ENCODE measurements at places on chromosomes 13 and 19. TPM values are rescaled to one million over a fixed set of nuclear protein-coding genes. Genes with fewer than 3 reads are reported as not detected.

- no peaks in the 10 kb centered on the region for H3K4me1 ChIP-seq
- DNase-seq: no peak
- H3K27ac ChIP-seq: no peak overlapping the region
- H3K27me3 ChIP-seq: no peaks in the 10 kb centered on the region
- H3K4me3 ChIP-seq: no peak overlapping the region
- H3K36me3 ChIP-seq: no peaks in the 10 kb centered on the region
Observed at GRCh38 chr13:101398920-101399319, 17.4 kb downstream of the NALCN start.

DNA sequence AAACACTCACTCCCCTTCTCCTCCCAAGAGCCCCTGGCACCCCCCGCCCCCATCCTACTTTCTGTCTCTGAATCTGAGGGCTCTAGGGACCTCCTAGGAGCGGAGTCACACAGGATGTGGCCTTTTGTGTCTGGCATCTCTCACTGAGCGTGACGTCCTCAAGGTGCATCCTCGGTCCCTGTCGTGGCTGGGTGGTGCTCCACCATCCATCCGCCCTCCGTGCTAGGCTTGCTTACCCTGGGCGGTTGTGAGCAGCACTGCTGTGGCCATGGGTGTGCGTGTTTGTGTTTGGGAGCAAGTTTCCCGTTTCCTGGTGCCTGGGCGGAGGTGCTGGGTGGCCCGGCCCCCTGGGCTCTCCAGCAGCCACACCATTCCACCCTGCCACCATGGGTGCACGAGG lies 12.2 kb downstream of the PLEKHJ1 start:
- no peak overlapping the region for H3K27ac ChIP-seq
- no peak overlapping the region for H3K4me3 ChIP-seq
- DNase-seq: no peak
- H3K36me3 ChIP-seq: peaks cover 75% of the 10 kb centered on the region
- peaks cover 3% of the 10 kb centered on the region for H3K4me1 ChIP-seq

SIGLEC10 gene
- 1.7 TPM for total RNA-seq

GRCh38 chr13:113938716-113939115 lies 35.2 kb downstream of the C13orf46 start:
- no peaks in the 10 kb centered on the region for H3K36me3 ChIP-seq
- DNase-seq: no peak
- H3K27ac ChIP-seq: no peak overlapping the region
- no peak overlapping the region for H3K4me3 ChIP-seq
- no peaks in the 10 kb centered on the region for H3K27me3 ChIP-seq

Measured in heart left ventricle (tissue), 16 donors.